Activated T-cell treated with anti-CD3 and anti-CD28 coated beads for 1 hour (primary cell): ENCODE measurements at places on chromosomes 4 and X.

DNA sequence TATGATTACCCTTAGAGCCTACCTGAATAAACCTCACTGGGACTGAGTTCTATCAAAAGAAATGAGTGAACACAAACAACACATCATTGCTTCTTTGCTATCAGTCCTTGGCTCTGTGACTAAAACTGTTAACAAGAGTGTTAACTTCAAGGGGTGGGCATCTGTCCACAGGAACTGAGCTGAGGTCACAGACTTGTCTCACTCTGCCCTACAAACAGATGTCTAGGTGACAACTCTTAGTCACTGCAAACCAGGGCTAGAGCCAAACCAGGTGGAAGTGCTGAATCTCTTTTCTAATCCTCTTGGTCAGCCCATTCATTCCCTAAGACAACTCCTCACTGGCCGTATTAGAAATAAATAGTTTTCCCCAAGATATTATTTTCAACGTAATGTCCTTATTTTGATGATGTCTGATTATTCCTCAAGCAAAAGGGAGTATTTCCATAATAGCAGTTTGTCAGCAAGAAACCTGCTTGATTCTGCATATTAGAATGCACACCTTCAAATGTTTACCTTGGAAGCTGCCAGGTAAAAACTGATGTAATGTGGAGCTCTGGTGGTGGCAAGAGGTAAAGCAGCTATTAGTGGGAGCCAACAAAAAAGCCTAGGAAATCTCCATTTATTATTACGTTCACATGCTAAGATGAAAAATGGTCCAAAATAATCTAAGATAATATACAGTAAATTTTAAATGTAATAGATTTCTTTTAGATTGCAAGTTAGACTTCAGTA lies 4.0 kb downstream of the COL25A1 start:
- DNase-seq, result no peak

DNA sequence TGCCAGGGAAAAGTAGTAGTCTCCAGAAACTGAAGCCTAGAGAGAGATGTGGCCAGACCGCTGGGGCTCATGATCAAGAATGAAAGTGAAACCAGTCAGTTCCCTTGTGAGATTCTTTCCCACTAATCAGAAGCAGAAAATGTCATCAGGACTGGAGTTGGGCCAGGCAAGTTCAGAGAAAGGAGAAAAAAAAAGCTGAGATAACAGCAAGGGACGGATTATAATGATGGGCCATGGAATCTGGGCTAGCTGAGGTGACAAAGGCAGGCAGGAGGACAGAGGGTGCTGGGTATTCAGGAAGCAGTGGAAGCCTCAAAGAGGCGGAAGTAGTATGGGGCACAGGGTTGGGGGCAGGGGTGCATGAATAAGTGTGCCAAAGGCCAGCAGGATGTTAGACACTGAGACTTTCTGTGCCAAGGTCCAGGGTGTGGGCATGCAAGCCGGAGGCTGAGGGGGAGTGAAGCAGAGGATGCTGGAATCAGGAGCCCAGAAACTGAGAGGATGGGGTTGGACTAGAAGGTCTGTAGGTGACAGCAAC lies 2.5 kb downstream of the CXorf38 start:
- peak; percentile 9 for DNase-seq

- no peak for DNase-seq
Measured at GRCh38 chrX:131830400-131831184, 192.5 kb upstream of the STK26 start.

DNA sequence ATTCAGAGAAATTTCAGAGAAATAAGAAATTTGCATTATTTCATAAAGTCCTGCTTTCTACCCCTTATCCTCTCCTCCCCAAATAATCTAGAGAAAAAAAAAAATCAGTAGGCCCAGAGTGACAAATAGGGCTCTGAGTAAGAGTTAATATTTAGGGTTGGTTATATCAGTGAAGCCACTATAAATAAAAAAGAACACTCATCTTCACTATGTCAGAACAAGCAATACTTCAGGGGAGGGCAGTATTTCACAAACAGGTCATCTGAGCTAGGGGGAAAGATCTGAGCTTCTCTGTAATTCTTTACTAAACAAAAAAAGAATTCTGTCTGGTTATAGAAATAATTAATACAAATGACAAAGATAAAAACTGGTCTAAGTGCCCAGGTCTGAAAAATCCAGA lies 39.4 kb downstream of the PDE5A start:
- no peak for DNase-seq

GRCh38 chr4:174358829-174359228 lies 75.1 kb downstream of the CEP44 start:
- no peak for DNase-seq

DNA sequence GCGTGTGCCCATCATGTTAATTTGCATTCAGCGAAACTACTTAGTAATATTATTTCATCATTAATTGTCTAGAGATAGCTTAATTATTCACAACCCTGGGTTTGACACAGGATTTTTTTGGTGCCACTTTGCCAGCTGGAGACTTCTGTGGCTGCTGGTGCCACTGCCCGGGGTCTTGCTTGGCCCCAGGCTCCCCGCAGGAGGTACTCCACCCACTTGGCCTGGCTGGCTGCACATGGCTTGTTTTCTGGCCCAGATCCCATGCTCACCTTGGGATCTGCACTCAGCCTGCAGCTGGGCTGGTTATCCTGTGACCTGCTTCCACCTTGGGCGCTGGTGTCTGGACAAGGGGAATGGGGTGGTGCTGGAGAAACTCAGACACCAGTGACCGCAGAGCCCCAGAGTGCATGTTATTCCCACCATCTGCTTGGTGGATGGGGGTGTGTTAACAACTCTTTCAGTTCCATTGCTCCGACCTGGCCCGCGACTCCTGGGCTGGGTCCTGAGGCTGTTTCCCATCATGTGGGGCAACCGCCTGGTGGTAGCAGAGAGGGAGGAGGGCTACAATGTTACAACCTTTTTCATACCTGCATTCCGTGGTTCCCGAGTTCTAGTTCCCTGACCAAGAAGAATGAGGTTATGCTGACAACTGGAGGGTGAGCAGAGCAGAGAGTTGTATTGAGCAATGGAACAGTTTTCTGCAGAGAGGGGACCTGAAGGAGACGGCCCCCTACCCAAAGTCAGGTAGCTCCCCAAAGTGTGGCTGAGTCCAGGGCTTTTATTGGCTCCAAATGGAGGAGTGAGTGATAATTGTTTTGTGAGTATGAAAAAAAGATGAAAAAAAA lies 1950.0 kb upstream of the IGFBP7 start:
- DNase-seq, result no peak

- no peak for DNase-seq
Measured at GRCh38 chrX:826448-826847, 195.9 kb downstream of the SHOX start.

GRCh38 chrX:35104626-35105025 lies 162.0 kb downstream of the FAM47B start:
- no peak for DNase-seq

DNA sequence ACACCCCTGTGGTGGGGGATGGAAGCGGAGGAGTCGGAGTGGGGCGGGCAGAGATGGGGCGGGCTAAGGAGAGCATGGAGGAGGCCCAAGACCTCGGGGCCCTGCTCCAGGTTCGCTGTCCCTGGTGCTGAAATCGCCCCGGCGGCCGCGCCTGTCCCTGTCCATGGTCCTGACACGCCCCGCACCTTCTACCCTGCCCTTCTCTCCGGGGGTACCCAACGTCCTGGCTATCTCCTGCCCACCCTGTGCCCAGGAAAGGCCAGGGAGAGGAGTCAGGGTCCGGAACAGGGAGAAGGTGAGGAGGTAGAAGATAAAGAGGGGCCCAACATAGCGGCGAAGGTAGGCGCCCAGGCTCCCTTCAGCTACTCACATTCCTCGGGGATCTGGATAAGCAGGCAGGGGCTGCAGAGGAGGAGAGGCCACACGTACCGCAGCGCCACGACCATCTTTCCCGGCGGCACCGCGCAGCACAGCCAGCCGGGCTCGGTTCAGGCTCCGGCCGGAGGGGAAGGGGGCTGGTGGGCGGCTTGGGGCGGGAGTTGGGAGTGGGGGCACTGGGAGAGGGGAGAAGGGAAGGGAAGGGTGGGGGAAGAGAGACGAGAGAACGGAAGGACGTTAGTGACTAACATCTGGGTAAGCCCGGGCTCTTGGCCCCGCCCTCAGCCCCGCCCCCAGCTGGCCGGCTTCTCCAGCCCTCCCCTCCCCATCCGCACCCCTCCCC lies 10.4 kb downstream of the L1CAM start:
- peak; percentile 57 for DNase-seq

DNA sequence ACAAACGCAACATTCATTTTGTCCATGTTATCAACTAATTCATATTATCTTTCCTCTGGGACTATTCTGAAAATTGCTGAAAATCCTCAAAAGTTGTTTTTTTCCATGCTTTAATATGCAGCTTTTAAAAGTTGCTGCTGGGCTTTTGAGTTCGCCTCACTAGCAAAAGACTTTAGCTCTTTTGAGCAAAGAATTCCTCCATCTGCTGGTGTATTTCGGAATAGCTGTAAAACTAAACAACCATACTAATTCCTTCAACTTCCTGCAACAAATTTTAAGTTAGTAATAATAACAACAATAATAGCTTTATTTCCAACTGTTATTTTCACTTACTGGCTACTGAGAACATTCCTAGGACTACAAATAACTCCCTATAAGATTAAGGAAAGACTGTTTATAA lies 124.5 kb upstream of the PLAC1 start:
- no peak for DNase-seq

DNA sequence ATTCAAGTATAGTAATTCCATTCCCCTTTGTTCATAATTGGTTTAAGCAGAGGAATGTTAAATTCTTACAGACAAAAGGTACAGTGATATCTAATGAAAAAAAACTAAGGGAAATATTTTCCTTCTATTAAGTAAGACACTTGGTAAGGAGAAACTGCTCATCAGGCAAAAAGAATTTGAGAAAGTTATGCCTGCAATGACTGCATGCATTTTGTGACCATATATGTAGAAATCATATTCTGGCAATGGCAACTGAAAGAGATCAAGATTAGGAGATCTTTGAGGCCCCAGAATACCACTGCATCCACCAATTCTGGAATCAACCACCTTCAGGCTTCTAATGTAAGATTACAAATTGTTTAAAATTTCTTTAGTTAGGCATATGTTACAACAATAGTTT lies 364.8 kb downstream of the PCDH10 start:
- no peak for DNase-seq

DNA sequence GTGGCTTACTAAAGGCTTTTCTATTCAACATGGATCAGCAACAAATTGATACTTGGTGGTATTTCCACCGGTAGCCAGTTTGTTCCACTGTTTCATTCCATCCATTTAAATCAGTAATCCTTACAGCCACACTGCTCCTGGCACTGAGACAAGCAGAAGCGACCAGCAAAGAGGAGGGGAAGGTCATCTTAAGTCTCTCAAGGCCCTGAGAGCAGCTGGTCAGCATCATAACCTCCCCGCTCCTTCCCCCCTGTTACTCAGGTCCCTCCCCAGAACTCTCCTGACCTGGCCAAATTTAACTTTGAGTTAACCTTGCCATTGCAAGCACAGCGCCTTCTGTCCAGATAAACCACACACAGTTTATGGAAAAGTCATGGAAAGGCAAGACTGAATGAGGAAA lies 331.3 kb upstream of the KLF3 start:
- DNase-seq, result no peak

DNA sequence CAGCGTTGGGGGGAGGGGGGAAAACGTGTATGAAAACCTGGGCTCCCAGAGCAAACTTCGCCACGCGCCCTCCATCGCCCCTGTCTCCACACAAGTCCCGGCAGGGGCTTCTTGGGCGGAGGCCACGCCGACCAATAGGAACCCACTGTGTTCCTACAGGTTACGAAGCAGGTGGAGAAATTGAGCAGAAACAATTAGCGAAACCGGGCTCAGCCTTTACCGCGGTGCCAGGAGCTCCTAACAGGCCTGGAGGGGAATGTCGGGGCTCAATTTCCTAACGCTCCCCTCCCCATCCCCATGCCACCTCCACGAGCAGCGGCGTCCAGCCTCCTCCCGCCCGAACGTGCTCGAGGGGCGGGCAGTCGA lies 589 bp upstream of the KIT start:
- no peak for DNase-seq

GRCh38 chr4:95415346-95415771 lies 133.4 kb downstream of the UNC5C start:
- DNase-seq, result no peak

DNA sequence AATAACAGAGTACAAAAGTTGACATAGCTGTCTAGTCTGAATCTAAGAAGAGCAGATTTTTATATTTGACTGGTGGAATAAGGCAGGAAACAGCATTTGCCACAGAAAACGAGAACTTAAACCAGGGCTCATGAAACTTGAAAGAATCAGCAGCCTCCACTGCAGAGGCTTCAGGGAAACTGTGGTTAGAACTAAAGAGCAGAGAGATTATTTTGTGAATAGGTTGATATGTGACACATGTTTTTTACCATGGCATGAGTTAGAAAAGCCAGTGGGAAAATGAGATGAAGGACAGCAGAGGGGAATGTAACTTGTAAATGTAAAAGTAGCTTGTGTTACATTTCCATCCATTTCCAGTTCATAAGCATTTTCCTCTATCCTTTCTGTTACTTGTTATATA lies 63.7 kb upstream of the CAMK2D start:
- no peak for DNase-seq

DNA sequence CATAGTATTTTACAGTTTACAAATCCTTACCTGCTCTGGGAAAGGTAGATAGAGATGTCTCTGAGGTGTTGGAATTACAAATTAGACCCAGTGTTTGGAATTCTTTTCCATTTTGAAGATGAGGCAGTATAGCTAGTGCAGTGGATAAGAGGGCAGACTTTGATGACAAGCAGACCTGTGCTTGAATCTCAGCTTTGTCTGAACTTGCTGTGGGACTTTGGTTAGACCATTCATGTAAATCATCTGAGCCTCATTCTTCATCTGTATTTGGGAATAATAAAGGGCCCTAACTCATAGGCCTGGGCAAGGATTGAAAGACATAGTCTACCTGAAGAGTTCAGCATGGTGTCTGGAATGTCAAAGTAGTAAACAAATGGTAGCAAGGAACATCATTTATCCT lies 77.2 kb upstream of the BOD1L1 start:
- DNase-seq, result no peak

GRCh38 chr4:79227860-79228259 lies 98.0 kb downstream of the NAA11 start:
- no peak for DNase-seq

DNA sequence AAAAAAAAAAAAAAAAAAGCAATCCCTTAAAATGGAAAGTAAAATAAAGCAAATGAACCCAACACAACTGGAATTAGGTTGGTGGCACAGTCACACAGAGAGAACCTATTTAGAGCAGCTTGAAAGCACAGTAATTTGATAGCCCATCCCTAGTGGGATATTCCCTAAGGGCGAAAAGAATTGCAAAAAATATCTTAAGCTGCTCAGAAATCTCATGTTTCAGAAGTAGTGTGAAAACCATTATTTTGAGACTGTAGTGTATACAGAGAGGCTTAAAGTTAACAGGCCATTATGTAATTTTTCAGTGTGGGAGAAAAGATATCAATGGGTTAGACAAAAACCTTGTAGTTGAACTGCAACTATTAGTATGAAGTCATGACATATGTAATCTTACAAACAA lies 40.0 kb upstream of the DHX15 start:
- DNase-seq, result no peak

GRCh38 chrX:48648336-48648751 lies 35.3 kb upstream of the WAS start:
- DNase-seq, result no peak

- no peak for DNase-seq
Measured at GRCh38 chr4:161208564-161208963, 955.2 kb downstream of the FSTL5 start.
